NCI-H1694 treated with DMSO at 0.1 percent for 48 hours (cell line): ENCODE measurements at places on chromosomes 1 and 21.
A peak's percentile ranks its signal among the peaks of the same experiment; 100 is the strongest.

- DNase-seq: peak; percentile 13
Measured at GRCh38 chr1:165631342-165632151, 513 bp downstream of the MGST3 start.

DNA sequence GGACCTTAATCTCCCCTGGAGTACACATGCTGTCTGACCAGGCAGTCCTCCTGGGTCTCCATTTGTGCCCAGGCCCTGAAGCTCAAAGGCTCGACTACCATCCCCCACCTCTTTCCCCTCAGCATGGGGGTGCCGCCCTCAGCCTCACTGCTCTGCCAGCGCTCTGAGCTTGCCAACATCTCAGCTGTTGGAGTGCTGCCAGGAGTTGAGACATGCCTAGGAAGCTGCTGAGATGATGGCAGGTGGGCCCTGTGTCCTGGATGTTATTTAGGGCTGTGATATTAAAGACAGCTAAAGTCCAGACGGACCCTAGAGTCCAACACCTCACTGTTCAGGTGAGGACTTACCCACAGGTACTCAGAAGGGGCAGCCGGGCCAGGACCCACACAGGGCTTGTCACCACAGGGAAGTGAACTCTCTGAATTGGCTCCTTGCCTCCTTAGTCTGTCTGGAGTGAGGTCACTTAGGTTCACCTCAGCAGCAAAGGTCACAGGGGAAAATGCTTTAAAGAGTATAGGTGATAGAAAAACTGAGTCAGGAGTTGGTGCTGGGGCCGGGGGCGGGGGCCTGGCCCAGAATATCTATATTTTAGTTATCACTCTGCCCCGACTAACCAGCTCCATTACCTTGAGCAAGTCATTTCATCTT, 19.7 kb upstream of the KCNC4 start:
- DNase-seq: peak; percentile 82

- DNase-seq: no peak
Measured at GRCh38 chr1:199691540-199691939, 336.0 kb upstream of the NR5A2 start.

DNA sequence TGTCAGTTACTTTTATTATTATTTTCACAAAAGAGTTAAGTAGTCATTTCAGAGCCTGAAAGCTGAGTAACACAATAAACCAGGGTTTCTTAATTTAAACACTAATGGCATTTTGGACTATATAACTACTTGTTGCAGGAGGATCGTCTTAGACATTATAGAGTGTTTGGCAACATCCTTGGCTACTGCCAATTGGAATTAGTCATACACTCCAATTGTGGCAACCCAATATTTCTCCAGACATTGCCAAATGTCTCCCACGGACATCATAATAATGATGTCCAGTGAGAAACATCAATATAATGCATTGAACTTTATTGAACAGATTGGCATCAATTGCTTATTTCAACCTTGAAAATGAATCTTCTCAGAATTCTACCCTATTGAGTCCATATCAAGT, 441.9 kb upstream of the ADGRL4 start:
- DNase-seq: no peak

- DNase-seq: no peak
Measured at GRCh38 chr21:27683292-27683691, 716.4 kb upstream of the ADAMTS5 start.

- no peak for DNase-seq
Measured at GRCh38 chr1:9316080-9316444, 23.4 kb downstream of the SPSB1 start.

DNA sequence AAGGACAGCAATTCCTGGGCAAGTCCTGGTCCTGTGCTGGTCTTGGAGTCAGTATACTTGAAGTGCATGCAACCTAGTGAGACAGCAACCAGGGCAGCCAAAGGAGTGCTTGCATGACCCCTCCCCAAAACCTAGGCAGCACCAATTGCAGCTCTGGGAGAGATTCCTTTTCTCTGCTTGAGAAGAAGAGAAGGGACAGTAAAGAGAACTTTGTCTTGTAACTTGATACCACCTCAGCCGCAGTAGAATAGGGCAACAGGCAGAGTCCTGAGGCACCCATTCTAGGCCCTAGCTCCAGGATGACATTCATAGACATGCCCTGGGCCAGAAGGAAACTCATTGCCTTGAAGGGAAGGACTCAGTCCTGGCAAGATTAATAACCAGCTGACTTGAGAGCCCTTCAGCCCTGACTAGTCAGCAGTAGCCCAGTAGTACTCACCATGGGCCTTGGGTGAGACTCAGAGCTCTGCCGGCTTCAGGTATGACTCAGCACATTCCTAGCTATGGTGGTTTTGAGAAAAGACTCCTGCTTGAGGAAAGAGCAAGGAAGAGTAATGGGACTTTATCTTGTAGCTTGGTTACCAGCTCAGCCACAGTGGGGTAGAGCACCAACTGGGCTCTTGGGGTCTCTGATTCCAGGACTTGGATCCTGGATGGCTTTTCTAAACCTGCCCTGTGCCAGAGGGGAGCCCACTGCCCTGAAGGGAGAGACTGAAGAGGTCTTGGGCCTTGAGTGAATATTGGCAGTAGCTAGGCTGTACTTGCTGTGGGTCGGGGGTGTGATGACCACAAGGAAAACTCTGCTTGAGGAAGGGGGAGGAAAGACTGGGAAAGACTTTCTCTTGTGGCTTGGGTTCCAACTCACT, 51.7 kb upstream of the ACADM start:
- no peak for DNase-seq

DNA sequence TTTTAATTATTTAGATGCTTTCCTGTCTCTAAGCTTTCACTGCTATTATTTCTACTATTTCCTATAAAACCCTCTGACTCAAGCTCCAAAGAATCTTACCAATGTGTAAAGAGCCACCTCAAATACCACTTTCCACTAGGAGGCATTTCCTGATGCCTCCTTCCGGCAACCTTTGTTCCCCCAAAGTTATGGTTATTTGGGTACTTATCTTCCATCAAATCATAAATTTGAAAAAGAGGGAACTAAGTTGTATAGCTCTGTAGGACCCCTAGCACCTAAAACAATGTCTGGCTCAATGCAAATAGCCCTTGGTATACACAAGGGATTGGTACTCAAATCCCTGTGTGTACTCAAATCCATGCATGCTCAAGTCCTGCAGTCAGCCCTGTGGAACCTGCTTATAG, 79.6 kb downstream of the NME7 start:
- DNase-seq: no peak

DNA sequence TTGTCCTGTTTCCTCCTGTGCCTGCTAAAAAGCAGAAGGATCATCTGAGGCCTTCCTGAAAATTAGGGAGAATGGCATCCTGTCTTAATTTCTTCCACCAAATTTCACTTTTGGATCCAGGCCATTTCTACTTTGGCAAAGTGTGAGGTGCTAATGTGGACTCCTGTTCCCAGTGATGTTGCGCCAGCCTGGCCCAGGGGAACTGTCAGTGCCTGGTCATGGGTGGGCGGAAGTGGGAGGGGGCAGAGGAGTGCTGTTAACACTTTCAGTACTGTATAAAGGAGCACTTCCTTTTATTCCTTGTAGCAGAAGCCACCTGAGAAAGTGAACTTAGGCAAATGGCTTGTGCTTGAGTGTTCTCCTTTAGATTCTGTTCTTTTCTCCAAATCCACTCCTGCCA, 19.9 kb downstream of the ELAPOR1 start:
- DNase-seq: peak; percentile 77

DNA sequence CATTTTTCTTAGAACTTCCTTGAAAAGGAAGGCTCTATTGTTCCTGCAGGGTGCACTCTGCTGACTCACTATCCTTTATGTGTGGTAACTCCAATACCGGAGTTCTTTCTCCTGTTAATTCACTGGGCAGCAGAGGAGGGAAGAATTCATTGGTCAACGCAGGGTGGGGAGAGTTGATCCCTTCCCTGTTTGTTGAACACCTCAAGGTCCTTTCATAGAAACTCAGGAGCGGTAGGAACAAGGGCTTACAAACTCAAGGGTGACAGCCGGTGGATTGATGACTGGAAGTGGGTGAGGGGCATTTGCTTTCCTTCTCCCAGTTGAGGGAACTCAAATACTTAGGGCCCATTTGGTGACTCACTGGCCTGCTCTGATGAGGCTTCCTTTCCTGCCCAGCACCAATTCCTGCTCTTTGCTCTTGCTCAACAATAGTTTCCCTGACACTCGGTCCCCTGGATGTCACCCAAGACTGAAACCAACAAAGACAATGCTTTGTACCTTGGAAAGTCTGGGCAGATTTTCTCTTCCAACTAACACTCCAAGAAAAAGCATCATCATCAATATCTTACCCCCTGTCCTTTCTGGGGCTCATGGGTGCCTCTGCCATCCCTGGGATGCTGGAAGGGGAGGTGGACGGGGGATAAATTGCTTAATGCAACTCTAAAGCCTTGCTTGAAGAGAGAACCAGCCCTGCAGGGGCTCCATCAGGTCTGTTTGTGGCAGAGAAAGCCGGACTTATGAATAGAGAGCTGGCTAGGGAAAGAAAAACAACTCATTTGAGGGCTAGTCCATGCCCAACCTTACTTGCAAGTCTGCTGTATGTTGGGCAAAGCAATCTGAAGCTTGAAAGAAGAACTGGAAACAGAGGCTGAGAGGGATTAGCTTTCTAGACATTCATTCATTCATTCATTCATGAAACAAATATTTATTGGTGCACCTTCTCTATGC, 9.3 kb downstream of the SLC26A9 start:
- no peak for DNase-seq

DNA sequence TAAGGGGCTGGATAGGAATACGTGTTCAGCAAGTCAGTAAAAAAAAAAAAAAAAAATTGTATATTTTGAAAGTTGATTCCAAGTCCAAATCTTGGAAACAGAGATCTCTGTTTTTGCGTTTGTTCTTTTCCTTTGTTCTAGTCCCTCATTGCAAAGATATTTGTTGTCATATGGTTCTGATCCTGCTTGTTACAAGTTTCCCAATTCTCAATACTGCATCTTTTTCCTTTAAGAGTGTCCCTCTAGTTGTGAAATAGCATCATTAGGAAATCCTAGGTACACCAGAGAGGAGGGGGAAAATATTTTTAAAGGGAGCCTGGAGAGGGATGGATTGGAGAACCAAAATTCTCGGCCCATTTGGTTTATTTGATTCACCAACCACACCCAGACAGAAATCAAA, 152.2 kb upstream of the C1orf105 start:
- no peak for DNase-seq

DNA sequence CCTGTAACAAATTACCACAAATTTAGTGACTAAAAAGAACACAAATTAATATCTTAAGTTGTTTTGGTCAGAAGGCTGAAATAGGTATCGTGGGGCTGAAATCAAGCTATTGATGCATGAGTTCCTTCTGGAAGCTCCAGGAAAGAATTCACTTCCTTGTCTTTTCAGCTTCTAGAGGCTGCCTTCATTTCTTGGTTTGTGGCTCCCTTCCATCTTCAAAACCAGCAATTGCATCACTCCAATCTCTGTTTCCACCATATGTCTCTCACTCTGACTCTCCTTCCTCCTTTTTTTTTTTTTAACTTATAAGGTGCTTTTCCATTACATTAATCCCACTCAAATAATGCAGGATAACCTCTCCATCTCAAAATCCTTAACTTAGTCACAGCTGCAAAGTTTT, 78.4 kb downstream of the OLFM3 start:
- no peak for DNase-seq

- DNase-seq: no peak
Measured at GRCh38 chr1:25099343-25099951, 132.9 kb downstream of the SYF2 start.

GRCh38 chr21:15054606-15055239, 10.1 kb downstream of the NRIP1 start:
- no peak for DNase-seq

- no peak for DNase-seq
Measured at GRCh38 chr1:37634244-37634991, at the start of gene RSPO1. Gene RSPO1, minus strand, starts transcription at chr1:37634892. Its CDS starts 5,231 bp downstream, at chr1:37629661.

DNA sequence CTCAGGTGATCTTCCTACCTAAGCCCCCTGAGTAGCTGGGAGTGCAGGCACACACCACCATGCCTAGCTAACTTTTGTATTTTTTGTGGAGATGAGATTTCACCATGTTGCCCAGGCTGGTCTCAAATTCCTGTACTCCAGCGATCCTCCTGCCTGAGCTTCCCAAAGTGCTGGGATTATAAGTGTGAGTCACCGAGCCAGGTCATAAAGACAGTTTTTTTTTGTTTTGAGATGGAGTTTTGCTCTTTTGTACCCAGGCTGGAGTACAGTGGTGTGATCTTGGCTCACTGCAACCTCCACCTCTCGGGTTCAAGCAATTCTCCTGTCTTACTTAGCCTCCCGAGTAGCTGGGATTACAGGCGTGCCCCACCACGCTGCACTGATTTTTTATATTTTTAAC, 42.1 kb downstream of the KIF1B start:
- DNase-seq: no peak

GRCh38 chr21:36627242-36627641, 71.7 kb upstream of the SIM2 start:
- DNase-seq: no peak

DNA sequence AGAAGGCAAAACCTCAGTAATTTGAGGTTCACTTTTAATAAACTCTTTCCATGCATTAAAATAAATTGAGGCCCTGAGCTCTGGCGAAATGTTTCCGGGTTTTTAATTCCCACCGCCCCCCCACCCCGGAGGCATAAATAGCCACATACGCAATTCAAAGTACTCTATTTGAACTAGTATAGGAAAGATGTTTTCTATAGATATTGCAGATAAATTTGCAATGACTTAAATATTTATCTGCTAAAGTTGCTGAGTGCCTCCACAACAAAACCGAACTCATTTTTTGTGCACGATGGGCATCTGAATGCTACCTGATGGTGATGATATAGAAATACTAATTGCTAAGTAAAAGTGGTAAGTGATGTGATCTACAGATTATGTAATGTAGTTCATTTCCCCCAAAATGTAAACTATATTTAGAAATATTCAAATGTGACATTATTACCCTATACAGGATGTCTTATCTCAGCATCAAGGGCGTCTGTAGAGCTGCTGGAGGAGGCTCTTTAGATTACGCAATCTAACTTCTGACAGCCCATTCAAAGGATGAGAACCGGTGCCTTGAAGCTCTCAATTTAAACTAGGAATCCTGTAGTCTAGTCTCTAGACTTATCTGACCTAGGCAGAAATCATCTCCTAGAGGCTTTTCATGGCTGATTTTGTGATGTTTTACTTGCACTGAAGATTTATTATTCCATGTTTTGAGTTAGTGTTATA, 8.5 kb downstream of the IRF2BP2 start:
- peak; percentile 32 for DNase-seq

GRCh38 chr1:171313835-171314320, at the start of gene FMO4:
Gene FMO4, plus strand, starts transcription at chr1:171314183. Its CDS starts 5,643 bp downstream, at chr1:171319826.
- DNase-seq: peak; percentile 69

GRCh38 chr21:33493756-33494155, 2.2 kb upstream of the DNAJC28 start:
- DNase-seq: no peak

GRCh38 chr1:12722626-12723025, 6.7 kb downstream of the AADACL3 start:
- no peak for DNase-seq

- no peak for DNase-seq
Measured at GRCh38 chr1:167516404-167517388, 1.6 kb downstream of the CD247 start.
